ENCODE measurements at places on chromosomes 12 and 14.

- no peak for DNase-seq
These were observed 3.2 kb upstream of the TBX5 start for GRCh38 chr12:114408886-114409851.

DNA sequence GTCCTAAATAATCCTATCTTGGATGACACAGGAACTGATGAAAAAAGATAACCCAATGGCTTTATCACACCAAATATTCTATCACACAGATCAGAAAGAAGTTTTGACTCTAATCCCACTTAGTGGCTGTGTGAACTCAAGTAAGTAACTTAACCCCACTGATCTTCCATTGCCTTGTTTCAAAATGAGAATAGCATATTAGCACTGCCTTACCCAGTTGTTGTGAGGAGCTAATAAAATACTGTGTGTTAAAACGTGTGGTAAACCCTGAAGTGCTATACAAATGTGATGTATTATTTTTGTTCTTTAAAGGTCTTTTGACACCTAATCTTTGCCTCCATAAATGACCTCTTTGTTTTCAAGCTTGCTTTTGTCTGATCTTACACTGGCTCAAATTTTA, 60.9 kb upstream of the ARID2 start:
- DNase-seq: no peak

DNA sequence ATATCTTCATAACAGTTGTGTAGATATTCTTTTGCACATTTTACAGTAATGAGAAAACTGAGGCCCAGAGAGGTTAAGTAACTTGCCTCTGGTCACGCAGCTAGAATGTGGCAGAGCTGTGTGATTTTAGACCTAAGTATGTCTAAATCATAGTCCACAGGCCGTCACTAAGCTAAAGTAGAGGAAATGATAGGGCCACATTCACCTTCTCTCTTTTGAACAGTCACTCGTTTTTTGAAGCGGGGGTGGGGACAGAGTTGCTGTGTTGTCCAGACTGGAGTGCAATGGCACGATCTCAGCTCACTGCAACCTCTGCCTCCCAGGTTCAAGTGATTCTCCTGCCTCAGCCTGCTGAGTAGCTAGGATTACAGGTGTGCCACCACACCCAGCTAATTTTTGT, 68.5 kb downstream of the RASSF3 start:
- DNase-seq: no peak

- no peak for DNase-seq
These were observed 69.9 kb upstream of the FOXN3 start for GRCh38 chr14:89486961-89487360.

- no peak for DNase-seq
These were observed 451.9 kb upstream of the FBXO33 start for GRCh38 chr14:39884091-39884490.

DNA sequence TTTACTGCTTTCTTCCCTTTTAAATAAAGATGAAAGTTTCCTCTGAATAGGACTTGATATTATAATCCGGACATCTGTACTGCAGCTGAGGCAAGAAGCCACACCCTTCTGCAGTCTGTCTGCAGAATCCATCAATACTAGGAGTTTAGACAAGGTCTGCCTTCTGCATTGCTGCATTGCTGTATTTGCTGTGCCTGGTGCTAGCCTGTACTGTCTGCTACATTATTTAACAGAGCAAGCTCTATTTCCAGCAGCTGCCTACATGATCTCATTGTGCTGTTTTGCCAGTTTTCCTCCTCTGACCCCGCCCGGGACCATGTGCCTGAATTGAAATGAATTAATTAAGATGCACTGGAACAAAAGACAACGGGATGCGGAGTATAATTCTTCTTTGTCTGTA, 1.7 kb downstream of the TUBA1A start:
- DNase-seq: no peak

GRCh38 chr14:53953828-53954550, 2.6 kb downstream of the BMP4 start:
- no peak for DNase-seq
